Natural killer cell treated with Interleukin-12 subunit alpha and Interleukin-12 subunit beta and Interleukin-15 and Interleukin-18, amount 100 ng/mL, for 72 hours (primary cell): ENCODE measurements at places on chromosomes 2 and 18. TPM values are rescaled to one million over a fixed set of nuclear protein-coding genes. Genes with fewer than 3 reads are reported as not detected.

DNA sequence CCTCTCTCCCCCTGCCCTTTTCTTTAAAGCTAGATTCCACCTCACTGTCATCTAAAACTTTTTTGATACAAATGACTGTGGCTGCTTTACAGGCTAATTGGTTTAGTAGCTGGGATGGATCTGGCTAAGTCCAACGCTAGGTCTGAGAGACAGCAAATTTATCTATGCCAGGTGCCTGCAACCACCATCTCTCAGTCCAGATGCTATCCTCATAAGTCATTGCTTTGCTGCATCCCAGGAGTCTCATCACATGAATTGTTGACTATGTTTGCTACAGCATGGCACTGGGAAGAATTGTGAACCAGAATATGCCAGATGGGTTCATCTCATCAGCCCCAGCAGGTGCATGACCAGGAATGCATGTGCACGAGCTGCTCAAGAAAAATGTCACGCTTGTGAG, 100.0 kb upstream of the PID1 start:
- DNase-seq, result no peak

DNA sequence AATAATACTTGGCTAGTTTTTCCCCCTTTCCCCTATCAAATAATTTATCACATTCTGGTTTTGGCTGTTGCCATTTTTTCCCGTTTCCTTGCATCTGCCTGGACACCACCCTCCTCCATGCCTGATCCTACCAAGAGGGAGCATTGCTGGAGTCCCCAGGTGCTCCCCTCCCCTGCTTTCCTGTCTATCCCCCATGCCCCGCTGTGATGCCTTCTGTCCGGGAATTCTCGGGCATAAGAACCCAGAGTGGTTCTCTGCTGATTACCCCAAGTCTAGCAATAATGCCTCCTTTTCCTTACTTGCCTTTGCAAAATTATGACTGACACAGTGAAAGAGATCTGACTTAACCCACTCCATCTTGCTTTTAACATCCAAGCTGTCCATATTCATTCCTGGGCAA, 248.0 kb upstream of the PXDN start:
- DNase-seq, result no peak

DNA sequence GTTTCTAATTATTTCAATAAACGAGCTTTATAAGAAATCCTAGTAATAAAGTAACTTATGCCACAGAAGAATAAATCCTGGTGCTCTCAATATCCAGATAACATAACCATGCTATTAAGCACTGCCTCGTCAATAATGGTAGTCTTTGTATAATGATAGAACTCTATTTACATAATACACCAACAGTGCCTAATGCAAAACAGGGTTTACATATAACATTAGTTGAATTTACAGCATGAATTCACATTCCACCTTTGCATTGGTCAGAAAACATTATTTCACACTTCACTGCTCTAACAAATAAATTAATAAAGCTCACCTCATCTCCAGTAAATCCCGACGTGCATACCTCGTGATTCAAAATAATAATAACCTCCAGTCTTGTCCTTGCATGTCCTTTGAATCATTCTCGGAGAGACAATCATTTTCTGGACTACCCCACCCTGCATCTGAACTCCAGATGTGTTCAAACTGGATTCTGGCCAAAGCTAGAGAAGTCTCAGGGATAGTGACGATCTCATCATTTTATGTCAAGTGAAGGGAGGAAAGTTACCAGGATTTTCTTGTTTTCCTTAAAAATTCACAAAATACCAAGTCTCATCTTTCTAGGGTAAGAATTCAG, 189.2 kb downstream of the NCKAP5 start:
- DNase-seq, result no peak

DNA sequence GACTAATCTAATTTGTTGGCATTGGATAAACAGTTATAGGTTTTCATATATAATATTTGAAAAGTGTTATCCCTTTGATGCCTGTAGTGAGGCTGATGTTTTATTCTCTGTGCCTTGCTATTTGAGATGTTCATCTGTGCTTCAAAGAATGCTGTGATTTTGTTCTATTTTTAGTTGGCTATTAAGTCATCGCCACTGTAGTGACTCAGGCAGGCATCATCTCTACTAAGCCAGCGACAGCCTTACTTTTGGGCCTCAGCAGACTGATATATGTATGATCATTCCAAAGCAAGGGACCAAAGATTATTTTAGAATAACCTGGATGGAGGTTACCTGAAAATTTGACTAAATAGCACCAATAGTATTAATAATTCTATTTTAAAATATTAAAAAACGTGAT, 1674.5 kb upstream of the NXPH2 start:
- DNase-seq, result no peak

DNA sequence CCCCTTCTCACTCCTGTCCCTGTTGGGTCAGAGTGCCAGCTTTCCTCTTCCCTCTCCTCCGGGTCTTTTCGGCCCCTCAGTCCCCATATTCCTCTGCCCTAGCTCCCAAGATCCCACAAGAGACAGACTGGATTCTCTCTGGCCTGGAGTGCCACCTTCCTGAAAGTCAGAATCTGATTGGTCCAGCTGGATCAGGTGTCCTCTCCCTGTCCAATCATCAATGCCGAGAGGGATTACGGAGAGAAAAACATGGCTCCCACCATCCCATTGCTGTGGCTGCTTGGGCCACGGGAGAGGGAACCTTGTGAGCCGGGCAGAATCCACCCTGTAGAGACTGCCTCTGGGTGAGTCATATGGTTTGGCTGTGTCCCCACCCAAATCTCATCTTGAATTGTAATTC, 2.7 kb upstream of the MROH2A start:
- no peak for DNase-seq

ECEL1 gene
- total RNA-seq, result not detected

RAD51AP2 gene
- total RNA-seq, result not detected

LRRC30 gene
- not detected for total RNA-seq

STEAP3 gene
- total RNA-seq, result 1.3 TPM

HTRA2 gene
- total RNA-seq, result 100 TPM

SIX3 gene
- total RNA-seq, result not detected
